ENCODE measurements at places on chromosomes 1 and 21.

- DNase-seq = peak; percentile 36
These were observed at the start of gene AK5 for GRCh38 chr1:77281491-77282186. TSS of gene AK5 (plus strand) at chr1:77282019. CDS start at chr1:77282314, 295 bp downstream.

- DNase-seq = no peak
These were observed 444.7 kb downstream of the CAMTA1 start for GRCh38 chr1:7229696-7230631.

DNA sequence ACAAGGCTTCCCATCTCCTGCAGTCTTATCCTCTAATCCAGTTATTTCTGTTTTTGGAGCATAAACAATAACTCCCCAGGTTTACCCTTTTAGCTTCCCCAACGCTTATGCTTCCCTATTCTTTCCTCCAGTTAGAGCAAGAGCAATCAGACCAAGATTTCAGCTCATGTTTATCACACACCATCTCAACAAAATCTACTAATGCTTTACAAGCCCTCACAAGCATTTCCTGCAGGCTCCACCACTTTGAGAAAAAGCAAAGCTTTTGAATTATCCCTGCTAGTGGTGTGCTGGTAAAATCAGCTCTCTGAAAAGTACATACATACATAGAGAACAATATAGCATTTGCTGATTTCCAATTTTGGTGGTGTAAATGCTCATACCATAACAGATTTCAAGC is 92.9 kb downstream of the EDEM3 start:
- no peak for DNase-seq

DNA sequence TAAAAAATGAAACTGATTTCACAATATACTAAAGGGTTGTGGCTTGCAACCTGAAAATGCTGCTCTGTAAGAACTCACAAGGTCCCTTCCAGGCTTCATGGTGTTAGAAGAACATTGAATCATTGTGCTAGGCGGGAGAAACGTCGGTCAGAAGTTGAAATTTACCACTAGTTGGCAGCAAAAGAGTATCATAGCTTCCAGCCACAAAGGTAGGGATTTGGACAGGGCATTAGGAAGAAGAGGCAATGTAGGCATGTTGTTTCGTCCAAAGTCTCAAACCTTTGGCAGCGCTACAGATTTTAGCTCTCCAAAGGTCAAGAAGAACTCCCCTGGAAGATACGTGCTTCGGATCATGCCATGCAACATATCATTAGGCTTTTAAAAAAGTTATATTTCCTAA is 62.5 kb upstream of the ZP4 start:
- no peak for DNase-seq

DNA sequence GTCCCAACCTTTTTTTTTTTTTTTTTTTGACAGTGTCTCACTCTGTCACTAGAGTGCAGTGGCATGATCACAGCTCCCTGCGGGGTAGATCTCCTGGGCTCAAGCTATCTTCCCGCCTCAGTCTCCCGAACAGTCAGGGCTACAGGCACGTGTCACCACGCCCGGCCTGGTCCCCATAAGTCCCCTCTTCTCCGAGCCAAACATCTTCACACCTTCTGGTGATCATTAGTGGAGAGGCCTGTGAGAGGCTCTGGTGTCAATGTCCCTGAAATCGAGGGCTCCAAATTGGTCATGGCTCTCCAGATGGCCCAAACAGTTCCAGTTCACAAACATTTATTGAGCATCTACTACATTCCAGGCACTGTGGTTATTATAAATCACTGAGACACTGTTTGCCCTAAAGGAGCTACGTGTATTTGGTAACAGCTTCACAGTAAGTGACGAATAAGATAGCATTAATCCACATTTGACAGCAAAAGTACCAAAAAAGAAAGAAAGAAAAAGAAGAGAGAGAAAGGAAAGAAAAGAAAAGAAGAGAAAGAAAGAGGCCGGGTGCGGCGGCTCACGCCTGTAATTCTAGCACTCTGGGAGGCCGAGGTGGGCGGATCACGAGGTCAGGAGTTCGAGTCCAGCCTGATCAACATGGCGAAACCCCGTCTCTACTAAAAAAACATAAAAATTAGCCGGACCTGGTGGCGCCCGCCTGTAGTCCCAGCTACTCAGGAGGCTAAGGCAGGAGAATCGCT is 867 bp upstream of the TIMM17A start:
- DNase-seq = no peak

- DNase-seq = no peak
These were observed 68.6 kb upstream of the PALMD start for GRCh38 chr1:99577313-99577712.

GRCh38 chr1:65153635-65154034 is 5.6 kb downstream of the AK4 start:
- no peak for DNase-seq

- DNase-seq = no peak
These were observed 40.7 kb downstream of the ARHGEF11 start for GRCh38 chr1:157004806-157005205.

DNA sequence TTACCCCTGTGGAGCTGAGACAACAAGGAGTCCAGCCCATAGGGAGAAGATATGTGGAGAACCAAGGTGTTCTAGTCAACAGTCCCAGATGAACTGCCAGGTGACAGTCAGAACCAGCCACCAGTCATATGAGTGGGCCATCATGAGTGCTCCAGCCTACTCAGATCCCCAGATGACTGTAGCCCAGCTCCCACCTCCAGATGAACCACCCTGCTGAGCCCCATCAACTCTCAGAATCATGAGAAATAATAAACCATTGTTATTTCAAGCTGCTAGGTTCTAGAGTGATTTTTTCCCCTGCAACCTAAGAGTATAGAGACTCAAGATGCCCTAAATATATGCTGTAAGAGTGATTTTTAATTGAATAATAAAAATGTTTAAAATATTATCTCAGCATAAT is 444.2 kb downstream of the GPATCH2 start:
- DNase-seq = no peak

GRCh38 chr1:46615735-46616134 is 876 bp downstream of the MOB3C start:
- DNase-seq = no peak

DNA sequence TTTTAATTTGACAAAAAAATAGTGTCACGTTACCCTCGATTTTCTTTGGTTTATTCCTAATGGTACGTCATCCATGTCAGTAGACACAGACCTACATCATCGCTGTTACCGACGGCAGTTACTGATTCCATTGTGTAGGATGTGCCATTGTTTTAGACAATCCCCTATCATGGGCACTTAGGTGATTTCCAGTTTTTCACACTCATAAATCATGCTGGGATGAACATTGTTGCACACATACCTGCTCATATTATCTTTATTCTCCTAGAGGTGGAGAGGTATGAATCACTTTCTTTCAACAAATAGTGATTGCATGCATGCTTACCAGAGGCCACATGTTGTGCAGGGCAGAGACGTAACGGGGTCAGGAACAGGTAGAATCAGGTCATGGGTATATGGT is 79.7 kb upstream of the EFHD2 start:
- no peak for DNase-seq

DNA sequence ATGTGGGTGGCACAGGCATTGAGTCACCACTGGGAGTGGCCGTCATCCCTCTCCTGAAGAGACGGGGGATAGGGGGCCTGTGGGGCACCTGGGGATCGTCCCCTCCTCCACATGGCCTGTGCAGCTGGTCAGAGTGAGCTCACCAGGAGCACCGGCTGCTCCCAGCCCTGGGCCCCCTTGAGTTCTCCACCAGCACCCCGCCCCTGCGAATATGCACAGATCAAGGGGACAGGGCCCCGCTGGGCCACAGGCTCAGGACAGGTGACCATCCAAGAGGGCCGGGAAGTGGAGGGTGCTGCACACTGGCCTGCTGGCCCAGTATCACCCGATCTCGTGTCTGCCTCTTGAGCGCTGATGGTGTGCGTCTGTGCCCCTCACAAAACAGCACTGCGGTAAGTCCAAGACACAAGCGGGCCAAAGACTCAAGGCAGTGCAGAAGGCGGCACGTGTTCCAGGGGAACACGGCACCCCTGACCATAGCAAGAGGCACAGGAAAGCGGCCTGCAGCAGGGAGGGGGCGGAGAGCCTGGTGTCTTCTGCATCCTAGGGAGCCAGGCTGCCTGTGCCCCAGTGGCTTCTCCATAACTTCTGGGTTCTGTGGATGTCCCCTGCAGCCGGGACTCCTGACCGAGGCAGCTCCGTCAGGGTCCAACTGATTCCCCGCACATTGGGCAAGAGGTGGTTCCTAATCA is 18.1 kb upstream of the TSPEAR start:
- no peak for DNase-seq

GRCh38 chr1:110508028-110508940 is 10.7 kb downstream of the KCNA10 start:
- DNase-seq = no peak

DNA sequence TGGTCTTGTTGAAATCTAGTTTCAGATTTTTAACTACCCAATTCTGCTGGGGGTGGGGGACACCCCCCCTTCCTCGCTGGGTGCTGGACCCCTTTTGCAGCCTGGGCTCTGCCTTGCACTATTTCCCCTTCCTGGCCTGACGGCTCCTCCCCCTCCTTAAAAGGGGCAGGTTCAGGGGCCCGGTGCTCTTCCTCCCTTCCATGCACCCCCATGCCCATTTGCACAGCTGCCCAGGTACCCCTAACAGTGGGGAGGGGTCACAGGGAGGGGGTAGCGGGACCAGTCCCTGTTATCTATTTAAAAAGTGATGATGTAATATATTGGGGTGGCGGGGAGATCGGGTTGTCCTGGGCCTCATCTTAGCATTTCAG is 15.3 kb downstream of the ZBTB7B start:
- no peak for DNase-seq

- no peak for DNase-seq
These were observed 342.0 kb downstream of the SIPA1L2 start for GRCh38 chr1:232287676-232288569.

- no peak for DNase-seq
These were observed 13.4 kb upstream of the PEF1 start for GRCh38 chr1:31657972-31658510.

GRCh38 chr1:152110860-152111514 is 4.3 kb downstream of the TCHH start:
- no peak for DNase-seq

GRCh38 chr1:115182012-115182715 is 92.9 kb upstream of the TSPAN2 start:
- no peak for DNase-seq

- DNase-seq = no peak
These were observed 329.1 kb downstream of the LRRIQ3 start for GRCh38 chr1:73868810-73869336.

DNA sequence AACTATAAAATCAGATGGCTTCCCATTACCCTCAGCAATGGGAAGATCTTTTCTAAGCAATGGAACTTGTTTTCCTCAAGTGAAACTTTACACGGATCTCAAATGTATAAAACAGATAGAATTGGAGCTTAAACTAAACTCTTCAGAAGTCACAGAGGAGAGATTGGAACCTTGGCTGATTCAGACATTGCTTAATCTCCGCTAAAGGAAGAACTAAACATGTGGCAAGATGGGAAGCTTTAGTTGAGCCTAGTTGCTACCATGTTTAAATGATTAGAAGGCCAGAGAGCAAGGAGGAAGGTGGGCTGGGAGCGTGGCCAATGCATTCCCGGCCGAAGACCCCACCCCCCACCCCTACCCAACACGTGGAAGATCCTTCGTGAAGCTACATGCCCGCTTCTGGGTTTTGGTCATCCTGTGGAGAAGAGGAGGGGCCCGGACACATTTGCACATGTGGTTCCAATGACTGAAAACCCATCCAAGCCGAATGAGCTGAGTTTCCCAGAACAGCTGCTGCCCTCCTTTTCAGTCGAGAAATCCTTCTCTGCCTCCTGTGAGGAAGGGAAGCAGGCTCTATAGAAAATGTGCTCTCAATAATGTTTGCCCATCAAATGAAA is 164.3 kb downstream of the MIS18A start:
- no peak for DNase-seq

- no peak for DNase-seq
These were observed 8.5 kb upstream of the CD247 start for GRCh38 chr1:167526667-167527383.

DNA sequence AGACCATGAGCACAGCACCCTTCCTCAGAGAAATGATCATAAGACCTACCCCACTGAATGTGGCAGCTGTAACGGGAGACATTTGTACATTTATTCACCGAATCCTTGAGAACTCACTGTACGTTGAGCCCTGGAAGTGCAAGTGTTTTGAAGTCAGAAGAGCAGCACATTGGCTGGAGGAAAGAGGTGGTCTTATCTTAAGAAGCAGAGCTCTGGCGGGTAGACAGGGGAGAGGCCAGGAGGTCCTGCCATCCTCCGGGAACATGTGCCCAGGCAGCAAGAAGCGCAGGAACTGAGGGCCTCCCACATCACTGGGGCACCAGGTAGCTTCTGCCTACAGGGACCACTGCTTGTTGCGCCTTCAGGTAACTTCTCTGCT is 169.2 kb upstream of the IRF2BP2 start:
- DNase-seq = no peak

DNA sequence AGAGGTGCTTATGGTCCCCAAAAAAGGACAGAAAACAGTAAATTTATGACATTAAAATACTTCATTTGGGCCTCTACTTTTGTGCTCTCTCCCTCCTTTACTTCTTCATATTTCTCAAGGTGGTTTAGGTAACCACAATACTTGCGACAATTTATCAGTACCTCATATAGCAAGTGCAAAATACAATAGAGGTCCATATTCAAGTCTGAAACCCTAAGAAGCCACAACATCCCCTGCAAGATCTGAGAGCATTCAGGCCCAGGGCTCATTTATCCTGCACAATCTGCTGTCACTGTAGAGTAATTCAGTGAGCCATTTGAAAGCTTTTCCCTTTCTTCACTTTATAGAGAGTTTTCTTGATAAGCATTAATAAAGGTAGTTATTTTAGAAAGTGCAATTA is 24.2 kb upstream of the ATP6V1G3 start:
- DNase-seq = no peak

DNA sequence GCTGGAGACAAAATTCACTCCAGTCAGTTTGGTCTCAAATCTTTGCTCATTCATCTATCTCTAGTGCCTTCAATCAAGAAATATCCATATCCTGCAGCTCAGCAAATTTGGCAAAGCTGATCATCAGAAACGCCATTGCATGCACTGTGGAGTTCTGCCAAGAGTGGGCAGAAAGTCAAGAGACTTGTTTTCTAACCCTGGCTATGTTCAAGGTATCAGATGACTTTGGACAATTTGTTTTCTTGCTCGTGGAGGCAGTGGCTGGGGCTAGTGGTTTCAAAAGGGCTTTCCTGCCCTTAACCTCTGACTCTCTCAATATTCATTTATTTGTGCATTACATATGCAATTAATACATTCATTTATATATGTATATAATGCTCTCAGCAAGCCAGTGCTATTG is 12.8 kb upstream of the LRRC52 start:
- no peak for DNase-seq

DNA sequence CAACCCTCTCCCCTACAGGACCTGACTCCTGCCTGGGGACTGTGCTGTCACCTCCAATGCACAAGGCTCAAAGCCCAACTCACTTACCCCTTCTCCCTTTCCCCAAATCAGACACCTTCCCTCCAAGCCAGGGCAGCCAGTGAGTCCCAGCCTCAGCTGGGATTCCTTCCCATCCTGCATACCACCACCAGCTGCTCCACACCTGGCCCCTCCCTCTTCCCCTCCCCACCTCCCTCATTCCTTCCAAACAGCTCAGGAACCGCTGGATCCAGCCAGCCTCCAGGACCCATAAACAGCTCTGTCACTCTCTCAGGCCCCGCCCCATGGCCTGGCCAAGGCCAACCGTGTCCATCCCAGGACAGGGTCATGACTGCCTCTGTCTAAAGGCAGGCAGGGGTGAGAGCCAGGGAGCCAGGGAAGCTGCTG is 41.4 kb downstream of the ACOT7 start:
- DNase-seq = no peak
